Mesothelial cell of epicardium (in vitro differentiated cells): ENCODE measurements at places on chromosomes 7 and 10.
A peak's percentile ranks its signal among the peaks of the same experiment; 100 is the strongest.

GRCh38 chr10:125392609-125393008 lies 232.2 kb upstream of the CTBP2 start:
- H3K36me3 ChIP-seq: no peaks in the 10 kb centered on the region
- peaks cover 13% of the 10 kb centered on the region for H3K4me1 ChIP-seq
- peaks cover 9% of the 10 kb centered on the region for H3K27me3 ChIP-seq
- DNase-seq: no peak
- H3K27ac ChIP-seq: no peak overlapping the region

- no peak overlapping the region for H3K27ac ChIP-seq
- H3K4me3 ChIP-seq: no peak overlapping the region
- peaks cover 16% of the 10 kb centered on the region for H3K4me1 ChIP-seq
Measured at GRCh38 chr7:35754741-35755140, 46.1 kb upstream of the SEPTIN7 start.

DNA sequence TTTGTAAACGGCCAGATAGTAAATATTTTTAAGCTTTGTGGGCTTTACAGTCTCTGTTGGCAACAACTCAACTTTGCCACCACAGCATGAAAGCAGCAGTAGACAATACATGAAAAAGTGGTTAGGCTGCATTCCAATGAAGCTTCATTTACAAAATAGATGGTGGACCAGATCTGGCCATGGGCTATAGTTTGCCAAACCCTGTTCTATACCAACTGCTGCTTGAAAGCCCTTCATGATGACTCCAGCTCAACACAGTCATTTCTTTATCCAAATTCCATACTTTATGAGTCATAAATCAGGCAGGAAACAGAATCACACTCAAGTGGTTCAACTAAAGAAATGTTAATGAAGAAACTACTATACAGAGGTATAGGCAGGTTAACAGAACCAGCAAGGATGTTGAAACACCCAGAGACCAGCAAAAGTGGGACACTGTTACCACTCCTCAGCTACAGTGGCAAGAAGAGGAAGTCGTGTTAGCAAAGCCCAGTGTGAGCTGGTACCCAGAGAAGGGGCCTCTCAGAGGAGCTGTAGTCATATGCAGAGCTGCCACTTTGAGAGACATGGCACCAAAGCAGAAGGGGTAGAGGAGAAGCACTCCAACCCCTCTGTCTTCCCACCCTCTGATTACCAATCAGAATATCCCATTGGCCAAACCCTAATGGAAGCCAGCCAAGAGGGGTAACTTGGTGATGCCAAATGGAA lies 72.5 kb downstream of the PRLHR start:
- no peak for DNase-seq
- H3K27me3 ChIP-seq: peaks cover 39% of the 10 kb centered on the region
- H3K4me1 ChIP-seq: peaks cover 5% of the 10 kb centered on the region
- H3K4me3 ChIP-seq: no peak overlapping the region
- H3K27ac ChIP-seq: no peak overlapping the region
- H3K36me3 ChIP-seq: peaks cover 2% of the 10 kb centered on the region

DNA sequence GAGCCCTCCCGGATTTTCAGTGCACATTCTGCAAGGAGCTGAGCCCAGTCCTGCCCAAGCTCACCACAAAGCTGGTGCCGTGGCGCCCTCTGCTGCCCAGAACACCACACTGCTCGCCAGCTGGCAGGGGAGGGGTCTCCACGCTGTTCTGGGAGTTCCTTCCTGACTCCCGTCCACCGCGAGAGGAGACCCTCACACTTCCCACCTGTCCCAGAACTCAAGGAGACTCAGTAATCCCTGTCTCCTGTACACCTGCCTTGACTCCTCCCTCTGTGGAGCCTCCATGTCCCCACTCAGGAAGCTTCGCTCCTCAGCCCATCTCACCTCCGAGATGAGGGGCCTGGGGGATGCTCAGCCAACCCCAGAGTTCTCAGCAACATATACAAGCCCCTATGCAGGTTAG lies 11.3 kb downstream of the C10orf105 start:
- H3K36me3 ChIP-seq: no peaks in the 10 kb centered on the region
- H3K27me3 ChIP-seq: no peaks in the 10 kb centered on the region
- H3K4me1 ChIP-seq: peaks cover 13% of the 10 kb centered on the region
- peak; percentile 49 for DNase-seq
- no peak overlapping the region for H3K27ac ChIP-seq
- H3K4me3 ChIP-seq: no peak overlapping the region

GRCh38 chr7:71633551-71634008 lies 501.6 kb downstream of the GALNT17 start:
- H3K27me3 ChIP-seq: no peaks in the 10 kb centered on the region
- no peak overlapping the region for H3K4me3 ChIP-seq
- peaks cover 24% of the 10 kb centered on the region for H3K4me1 ChIP-seq
